Uterus (tissue), 4 donors: ENCODE measurements at places on chromosomes 12 and 14. TPM values are rescaled to one million over a fixed set of nuclear protein-coding genes. Genes with fewer than 3 reads are reported as not detected.

Gene IFNG
- total RNA-seq, result not detected

Gene RIPK3
- 123 TPM for total RNA-seq

Gene PTGER2
- total RNA-seq, result 7.1 TPM

DNA sequence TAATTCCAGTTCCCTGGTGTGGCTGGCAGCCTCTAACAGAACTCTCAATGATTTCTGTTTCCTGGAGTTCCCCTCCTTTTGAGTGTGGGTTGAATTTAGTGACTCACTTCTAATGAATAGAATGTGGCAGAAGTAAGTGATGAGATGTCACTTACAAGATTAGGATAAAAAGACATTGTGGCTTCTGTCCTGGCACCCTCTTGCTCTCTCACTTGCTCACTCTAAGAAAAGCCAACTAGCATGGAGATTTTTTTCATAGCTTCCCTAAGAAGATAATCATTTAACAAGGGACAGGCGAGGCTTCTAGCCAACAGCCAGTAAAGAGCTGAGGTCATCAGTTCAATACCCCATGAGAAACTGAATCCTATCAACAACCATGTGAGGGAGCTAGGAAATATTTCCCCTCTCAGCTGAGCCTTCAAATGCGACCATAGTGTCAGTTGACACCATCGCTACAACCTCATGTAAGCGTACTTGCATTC lies 156.7 kb downstream of the TMTC3 start:
- H3K27ac ChIP-seq, result no peak overlapping the region
- H3K27me3 ChIP-seq, result no peaks in the 10 kb centered on the region
- no peaks in the 10 kb centered on the region for H3K36me3 ChIP-seq
- no peaks in the 10 kb centered on the region for H3K4me1 ChIP-seq
- no peak for DNase-seq

DNA sequence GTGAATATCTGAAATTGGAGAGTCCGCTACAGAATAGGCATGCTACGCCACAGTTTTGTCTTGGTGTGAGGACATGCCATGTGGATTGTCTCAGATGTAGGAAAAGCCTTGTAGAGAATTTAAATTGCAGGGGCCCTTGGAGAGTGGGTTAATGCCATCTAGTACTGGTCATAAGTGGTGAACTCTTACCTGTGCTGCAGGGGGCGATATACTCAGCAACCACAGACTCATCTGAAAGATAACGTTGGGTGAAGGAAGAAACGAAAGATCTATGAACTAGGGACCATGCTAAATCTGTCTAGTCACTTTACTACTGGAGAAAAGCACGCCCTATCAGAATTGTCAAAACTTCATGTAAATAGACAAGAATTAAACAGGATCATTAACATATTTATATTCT lies 33.7 kb upstream of the A2M start:
- no peak for DNase-seq
- no peak overlapping the region for H3K27ac ChIP-seq
- no peaks in the 10 kb centered on the region for H3K27me3 ChIP-seq
- H3K4me3 ChIP-seq, result no peak overlapping the region
